ENCODE measurements at places on chromosomes 1 and 21.
A peak's percentile ranks its signal among the peaks of the same experiment; 100 is the strongest.

DNA sequence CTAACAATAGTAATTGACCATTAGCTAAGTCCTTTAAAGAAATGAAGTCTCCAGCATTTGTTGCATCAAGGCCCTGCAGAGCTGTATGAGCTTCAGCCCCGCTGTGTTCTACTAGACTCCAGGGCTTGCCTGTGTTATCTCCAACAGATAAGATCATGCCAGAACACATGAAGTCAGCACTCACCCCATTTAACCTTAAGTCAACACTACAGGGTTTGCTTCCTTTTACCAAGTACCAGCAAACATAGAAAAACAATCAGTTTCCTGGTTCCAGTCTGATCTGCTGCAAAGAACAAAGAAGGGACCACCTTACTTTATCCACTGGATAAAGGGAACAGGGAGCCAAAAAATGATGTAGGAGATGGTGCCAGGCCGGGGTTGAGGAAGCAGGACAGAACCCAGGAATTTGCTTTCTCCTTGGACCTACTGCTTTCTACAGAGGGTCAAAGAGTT is 41.3 kb upstream of the ENAH start:
- no peak for DNase-seq

GRCh38 chr1:159014851-159015250 is 5.1 kb downstream of the IFI16 start:
- no peak for DNase-seq

DNA sequence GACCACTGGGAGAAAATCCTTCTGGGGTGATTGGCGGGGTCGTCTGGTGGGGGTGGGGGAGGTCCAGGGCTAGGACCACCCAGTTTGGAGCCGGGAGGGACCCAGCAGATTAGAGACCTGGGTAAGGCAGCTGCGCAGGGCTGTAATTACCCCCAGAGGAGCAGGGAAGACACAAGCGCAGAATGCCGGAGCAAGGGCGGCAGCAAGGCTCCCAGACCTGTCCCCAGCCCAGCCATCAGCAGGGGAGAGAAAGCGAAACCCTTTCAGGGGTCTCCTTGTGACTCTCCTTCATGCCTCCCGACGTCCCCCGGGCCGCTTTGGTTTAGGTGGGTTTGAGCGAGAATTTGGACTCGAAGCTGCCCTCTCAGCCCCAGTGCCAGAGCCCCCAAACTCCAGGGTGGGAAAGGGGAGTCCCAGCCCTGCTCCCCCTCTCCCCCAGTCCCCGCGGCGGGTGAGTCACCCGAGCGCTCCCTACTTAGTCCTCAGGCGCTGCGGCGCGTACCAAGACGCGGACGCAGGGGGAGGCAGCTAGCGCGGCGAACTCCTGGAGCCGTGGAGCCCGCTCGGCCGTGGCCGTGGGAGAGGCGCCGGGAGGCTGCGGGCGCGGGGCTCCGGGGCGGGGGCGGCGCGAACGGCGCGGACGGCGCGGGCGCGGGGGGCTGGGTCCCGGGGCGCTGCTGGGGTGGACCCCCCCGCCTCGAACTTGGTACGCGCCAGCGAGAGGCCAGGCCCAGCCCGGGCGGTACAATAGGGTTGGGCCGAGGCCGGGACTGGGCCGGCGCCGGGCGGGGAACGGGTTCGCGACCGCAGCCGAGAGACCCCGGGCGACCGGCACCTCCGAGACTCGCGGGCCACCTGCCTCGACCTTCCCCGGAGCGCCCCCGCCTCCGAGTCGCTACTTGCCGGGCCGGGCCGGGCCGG is at the start of gene MAP7D1:
Gene MAP7D1, plus strand, starts transcription at position 753 of the 921 bp plus-strand sequence. CDS start 258 bp downstream, outside the sequence.
- DNase-seq: peak; percentile 66

DNA sequence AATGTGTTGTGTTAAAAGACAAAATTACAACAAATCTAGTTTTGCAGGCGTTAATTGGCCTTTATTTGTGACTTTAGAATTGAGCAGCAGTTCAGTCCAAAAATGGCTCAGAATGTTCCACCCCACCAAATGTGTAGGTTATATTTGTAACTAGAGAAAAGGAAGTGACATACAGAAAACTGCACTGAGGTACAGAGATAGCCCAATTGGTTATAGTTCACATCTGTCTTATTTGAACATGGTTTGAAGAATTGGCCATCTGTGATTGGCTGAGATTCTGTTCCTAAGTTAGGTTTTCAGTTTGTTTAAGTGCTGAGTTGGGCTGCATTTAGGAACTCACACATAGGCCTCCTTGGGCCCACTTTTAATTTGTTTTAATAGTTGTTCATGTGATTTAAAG is 12.0 kb upstream of the FMO2 start:
- no peak for DNase-seq

- DNase-seq: no peak
These were observed 46.7 kb downstream of the H3-3A start for GRCh38 chr1:226108935-226109828.

- DNase-seq: no peak
These were observed 51.3 kb upstream of the TSPAN2 start for GRCh38 chr1:115140442-115141144.

- DNase-seq: no peak
These were observed 13.9 kb upstream of the LY9 start for GRCh38 chr1:160781914-160782689.

DNA sequence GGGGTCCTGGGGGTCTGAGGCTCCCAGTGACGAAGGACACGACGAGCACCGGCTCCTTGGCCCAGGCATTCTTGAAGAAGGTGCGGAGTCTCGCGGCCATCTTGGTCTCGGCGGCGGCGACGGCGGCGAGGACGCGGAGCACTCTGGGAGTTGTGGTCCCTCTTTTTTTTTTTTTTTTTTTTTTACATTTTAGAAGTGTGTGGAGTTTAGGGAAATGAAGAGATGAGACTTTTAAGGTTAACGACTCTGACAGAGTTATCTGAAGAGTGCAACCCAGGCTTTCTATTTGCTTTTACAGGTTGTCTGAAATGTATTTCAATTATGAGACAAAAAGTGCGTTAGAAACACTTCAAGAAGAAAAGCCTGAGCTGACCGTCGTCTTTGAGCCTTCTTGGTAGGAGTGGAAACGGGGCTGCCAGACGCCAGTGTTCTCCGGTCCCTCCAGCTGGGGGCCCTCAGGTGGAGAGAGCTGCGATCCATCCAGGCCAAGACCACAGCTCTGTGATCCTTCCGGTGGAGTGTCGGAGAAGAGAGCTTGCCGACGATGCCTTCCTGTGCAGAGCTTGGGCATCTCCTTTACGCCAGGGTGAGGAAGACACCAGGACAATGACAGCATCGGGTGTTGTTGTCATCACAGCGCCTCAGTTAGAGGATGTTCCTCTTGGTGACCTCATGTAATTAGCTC is 9.7 kb downstream of the OR2B11 start:
- DNase-seq: peak; percentile 8
